ENCODE measurements at places on chromosomes 16 and 17. TPM values are rescaled to one million over a fixed set of nuclear protein-coding genes. Genes with fewer than 3 reads are reported as not detected.

GRCh38 chr17:7290166-7290565, 4.3 kb downstream of the YBX2 start:
- no peak for DNase-seq

- peak; percentile 91 for DNase-seq
These were observed 85.2 kb downstream of the SPAG9 start for GRCh38 chr17:51035431-51035830.

GRCh38 chr17:36825521-36825920, 111.8 kb upstream of the LHX1 start:
- DNase-seq = no peak

DNA sequence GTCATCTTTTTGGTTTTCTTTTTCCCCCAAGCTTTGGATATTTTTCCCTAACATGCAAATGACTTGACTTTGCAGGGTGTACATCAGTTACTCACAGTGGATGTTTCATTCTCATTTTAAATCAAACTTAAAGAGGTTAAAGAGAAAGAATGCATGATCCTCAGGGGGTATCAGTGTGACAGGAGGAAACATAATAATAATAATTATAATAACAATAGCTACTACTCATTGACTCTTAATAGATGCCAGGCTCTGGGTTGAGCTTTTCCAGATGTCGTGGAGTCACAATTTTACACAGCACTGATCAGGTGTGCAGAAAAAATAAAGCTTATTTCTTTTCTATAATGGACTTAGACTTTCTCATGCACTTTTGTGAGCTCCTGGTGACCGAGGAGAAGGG, 157.2 kb upstream of the CACNG3 start:
- no peak for DNase-seq

The KRT28 gene
- total RNA-seq = not detected
